Lung microvascular endothelial cell (primary cell): ENCODE measurements at places on chromosomes 3 and 15. TPM values are rescaled to one million over a fixed set of nuclear protein-coding genes. Genes with fewer than 3 reads are reported as not detected.
A peak's percentile ranks its signal among the peaks of the same experiment; 100 is the strongest.

GRCh38 chr15:101614001-101614585, 38.1 kb downstream of the TM2D3 start:
- DNase-seq: no peak

GRCh38 chr15:90037511-90037860, 36.4 kb downstream of the ZNF710 start:
- peak; percentile 43 for DNase-seq

GRCh38 chr15:37017031-37017625, 83.2 kb downstream of the MEIS2 start:
- no peak for DNase-seq

The RYR3 gene
- total RNA-seq: not detected in 2 replicates

DNA sequence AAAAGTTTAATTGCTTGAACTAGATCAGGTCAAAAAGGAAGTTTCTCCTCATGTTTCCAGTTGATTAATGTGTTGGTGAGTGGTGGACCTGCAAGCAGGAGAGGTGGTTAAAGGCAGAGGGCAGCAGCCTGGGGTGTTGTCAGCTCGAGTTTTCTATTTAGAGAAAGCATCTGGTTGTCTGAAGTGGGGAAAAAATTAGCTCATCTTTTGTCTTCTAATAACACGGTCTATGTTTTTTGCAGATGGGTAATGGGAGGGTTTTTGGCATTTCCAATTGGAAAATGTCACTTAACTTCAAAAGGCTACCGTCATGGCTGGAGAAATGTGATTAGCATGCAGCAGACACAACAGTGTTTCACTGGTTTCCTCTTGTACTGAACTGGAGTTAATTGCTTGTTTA, 122.6 kb downstream of the ITPR1 start:
- DNase-seq: no peak

DNA sequence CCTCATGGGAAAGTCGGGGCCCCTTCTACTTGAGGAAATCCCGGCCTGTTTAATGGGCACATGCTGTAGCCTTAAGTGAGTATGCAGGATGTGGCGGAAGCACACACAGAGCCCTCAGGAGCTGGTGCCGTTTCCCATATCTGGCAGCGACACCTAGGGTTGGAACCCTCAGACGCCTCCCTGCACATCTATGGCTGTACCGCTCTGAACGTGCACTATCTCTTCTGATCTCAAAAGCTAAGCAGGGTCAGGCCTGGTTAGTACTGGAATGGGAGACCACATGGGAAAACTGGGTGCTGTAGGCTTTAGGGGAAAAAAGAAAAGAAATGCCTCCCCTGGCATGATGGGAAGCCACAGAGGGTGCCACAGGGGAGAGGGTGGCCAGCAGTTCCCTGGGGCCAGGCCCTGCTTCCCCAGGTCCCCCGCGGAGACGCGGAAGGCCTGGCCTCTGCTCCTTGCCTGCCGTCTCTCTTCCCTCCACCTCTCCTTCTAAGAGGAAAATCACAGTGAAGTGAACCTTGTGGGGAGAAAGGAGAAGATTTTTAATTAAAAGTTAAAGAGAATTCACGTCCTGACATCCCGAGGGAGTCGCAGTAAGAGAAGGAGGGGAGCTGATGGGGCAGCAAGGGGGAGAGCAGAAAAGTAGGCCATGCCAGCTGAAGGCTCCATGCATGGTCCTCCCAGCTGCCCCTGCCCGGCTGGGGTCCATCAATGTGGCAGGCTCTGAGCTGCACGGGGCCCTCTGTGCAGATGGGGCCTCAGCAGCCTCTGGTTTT, 60.5 kb upstream of the TMEM115 start:
- no peak for DNase-seq

- DNase-seq: peak; percentile 41
These were observed 15.2 kb downstream of the TRAIP start for GRCh38 chr3:49841126-49841696.

DNA sequence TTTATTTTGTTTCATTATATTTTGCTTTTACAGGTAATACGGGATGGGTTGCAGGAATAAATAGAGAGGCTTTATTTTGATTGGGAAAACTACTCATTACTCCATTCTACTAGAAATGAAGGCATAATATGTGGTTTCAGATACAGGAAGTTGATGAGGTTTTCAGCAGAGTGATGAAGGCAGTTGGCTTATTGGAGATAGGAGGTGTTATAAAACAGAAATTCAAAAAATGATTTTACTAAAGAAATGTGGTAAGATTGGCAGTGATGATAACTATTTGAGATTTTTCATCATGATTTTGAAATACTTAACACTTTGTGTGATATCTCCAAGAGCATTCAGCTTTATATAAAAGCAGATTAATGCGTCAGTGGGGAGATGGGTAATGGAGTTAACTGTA, 1445.7 kb upstream of the CADM2 start:
- DNase-seq: no peak
